ENCODE measurements at places on chromosomes 3 and 15.

- no peak for DNase-seq
These were observed 17.6 kb downstream of the GALK2 start for GRCh38 chr15:49187549-49188245.

DNA sequence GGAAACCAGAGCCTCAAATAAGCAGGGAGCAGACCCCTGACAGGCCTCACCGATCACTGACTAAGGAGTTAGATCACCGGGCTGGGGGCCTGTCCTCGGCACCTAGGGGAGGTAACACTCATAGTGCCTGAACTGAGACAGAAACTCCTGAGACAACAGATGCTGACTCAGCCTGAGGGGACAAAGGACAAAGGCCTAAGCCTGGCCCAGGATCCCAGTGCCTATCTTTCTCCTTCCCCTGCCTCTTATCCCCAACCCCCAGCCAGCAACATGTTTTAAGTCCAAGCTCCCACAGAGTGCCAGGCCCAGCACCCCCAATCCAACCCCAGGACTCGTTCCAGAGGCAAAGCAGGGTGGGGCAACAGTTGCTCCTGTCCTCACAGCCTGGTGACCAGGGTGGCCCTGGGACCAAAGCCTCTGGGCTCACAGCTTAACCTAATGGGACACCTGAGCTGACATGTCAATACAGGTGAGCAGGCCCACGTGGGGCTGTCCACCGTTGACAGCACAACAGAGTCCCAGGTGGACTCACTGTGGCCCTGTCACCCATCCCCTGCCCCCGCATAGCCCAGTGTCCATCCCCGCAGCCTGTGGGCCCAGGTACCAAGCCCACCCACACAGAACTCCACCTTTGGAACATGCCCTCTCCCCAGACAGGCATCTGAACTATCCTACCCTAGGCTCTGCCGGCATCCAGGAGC lies 37.4 kb downstream of the ADCY5 start:
- no peak for DNase-seq

DNA sequence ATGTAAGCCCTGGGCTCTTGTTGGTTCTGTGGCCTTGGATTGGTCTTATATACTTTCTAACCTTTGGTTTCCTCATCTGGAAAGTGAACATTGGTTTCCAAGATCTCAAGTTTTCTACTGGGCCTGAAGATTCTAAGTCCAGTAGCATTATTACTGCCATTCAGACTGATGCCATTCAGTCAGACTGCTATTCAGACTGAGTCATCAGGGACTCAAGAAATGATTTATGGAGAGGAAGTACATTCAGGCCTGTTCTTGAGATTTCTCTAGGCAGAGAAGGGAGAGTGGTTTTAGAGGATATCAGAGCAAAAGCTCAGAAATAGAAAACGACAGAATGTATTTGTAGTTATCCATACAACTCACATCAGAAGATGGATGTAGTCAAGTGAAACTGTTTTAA lies 557.2 kb downstream of the NR2F2 start:
- peak; percentile 20 for DNase-seq

DNA sequence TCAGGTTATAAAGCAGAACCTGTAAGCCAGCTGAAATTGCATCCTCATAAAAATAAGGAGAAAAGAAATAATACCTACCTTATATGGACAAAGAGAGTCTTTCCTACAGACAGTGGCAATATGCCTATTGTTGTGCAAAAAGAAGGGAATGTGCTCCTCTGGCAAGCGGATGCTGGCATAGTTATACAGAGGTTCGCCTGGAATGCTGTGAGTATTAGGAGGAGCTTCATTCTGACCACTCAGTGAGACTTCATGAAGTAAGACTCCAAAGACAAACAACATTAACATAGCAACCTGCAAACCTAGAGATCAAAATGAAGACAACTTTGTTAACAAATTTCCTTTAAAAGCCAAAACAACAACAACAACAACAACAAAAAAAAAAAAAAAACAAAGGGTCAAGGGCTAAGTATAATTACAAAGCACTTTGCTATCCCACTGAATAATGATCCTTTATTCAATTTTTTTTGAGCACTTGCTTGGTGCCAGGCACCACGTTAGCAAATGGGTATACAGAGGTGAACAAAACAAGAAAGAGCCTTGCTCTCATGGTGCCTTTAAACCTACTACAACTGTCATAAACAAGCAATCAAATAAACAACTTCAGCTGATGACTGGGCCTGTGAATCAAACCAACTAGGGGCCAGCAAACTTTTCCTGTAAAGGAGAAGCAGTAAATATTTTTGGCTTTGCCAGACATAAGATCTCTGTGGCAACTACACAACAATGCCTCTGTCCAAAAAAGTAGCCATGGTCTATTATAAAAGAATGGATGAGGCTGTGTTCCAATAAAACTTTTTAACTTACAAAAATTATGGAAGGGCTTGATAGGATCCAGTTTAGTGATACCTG lies 3.7 kb downstream of the EOGT start:
- no peak for DNase-seq

DNA sequence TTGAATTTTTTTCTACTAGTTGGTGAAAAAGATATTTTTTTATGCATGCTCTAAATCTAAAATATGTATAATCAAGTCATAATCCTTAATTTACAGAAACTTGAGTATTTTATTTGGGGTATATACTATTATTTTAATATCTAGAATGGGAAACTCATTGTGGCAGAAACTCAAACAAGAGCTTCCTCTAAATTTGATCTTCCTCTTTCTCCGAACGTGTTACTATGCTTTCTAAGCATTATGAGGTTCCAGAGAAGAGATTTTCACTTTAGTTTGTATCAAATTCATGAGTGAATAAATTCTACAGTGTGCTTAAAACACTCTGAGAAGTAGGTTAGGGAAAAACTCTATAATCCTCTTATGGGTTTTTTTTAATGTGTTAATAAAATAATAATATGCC lies 173.1 kb downstream of the POTEB3 start:
- DNase-seq = no peak

- DNase-seq = no peak
These were observed 273.1 kb downstream of the FOXP1 start for GRCh38 chr3:71310359-71310979.

- DNase-seq = no peak
These were observed 237.7 kb upstream of the WNT5A start for GRCh38 chr3:55724821-55725220.

DNA sequence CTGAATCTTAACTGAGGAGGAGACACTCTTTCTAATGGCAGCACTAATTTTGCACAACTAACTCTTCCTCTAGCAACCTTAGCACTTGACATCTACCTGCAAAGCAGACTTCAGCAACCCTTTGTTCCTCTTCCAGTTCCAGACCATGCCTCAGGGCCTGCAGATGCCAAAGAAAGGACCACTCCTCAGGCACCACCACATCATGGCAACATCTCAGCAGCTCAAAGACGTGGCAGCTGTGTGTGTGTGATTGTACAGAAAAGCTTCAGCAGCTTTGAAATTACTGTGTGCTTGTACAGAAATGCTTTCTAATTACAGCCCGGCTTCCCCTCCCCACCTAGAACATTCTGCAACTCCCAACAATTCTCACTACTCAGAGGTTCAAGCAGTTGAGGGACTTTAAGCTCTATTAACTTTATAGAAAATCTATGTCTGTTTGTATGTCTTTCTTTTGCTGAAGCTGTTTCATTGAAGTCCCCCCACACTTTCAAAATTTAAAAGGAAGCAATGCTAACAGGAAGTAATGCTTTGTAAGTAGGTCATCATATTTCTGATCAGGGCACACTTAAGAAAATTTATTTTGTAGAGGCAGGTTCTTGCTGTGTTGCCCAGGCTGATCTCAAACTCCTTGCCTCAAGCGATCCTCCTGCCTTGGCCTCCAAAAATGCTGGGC lies 115.2 kb downstream of the CD47 start:
- DNase-seq = no peak

DNA sequence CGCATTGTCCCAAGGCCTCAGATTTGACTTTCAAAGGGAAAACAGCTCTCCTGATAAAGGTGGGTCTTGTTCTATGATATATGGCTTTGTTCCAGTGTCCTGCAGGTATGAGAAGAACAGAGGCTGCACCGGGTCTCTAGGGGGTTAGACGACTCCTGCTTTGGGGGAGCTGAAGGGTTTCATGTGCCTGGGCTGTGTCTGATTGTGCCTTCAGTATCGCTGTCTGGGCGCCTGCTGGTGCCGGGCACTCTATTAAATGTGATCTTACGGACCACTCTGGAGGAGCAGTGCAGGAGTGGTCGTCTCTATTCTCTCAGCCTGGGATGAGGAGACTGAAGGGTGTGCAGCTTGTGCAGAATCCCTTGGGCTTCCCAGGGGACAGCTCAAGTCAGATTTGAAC lies 16.0 kb downstream of the PAQR5 start:
- no peak for DNase-seq

DNA sequence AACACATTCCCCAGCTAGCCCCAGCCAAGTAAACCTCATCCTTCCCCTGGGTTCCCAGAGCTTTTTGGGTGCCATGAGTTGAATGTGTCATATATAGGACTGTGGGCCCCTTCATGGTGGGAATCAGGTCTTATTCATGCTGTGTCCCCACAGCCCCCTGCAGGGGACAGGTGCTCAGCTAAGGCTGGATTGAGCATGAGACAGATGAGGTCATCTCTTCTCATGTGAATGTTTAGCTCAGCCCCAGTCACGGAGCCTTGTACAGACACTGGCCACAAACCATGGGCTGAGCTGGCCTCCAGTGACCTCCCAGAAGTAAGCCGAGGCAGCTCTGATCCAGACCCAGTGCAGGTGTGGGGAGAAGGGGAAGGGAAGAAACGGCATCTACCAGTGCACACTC lies 70.7 kb downstream of the C3orf70 start:
- no peak for DNase-seq

All from KG1 (cell line).